Hematopoietic multipotent progenitor cell treated with erythropoietin and hydrocortisone succinate and interleukin-3 and kit ligand, for 4 days (in vitro differentiated cells): ENCODE measurements at places on chromosomes 6 and 20.

- no peak for DNase-seq
These were observed 35.6 kb downstream of the BRPF3 start for GRCh38 chr6:36232172-36232571.

DNA sequence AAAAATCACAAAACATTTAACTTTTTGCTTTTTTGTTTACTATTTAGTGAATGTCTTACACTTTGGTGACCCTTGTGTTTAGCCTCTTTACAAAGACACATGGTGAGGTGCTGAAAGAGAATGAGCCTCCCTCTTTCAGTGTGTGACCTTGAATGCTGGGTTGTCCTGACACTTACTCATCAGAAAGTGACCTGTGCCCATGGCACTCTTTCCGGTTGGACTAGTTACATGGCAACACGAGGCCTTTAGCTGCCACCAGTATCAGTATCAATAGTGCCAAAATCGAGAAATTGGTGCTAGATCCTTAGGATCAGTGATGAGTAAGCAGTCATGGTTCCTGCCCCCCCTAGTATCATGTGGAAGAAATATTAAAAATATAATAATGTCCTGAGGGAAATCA is 1.7 kb upstream of the RPL7L1 start:
- no peak for DNase-seq

DNA sequence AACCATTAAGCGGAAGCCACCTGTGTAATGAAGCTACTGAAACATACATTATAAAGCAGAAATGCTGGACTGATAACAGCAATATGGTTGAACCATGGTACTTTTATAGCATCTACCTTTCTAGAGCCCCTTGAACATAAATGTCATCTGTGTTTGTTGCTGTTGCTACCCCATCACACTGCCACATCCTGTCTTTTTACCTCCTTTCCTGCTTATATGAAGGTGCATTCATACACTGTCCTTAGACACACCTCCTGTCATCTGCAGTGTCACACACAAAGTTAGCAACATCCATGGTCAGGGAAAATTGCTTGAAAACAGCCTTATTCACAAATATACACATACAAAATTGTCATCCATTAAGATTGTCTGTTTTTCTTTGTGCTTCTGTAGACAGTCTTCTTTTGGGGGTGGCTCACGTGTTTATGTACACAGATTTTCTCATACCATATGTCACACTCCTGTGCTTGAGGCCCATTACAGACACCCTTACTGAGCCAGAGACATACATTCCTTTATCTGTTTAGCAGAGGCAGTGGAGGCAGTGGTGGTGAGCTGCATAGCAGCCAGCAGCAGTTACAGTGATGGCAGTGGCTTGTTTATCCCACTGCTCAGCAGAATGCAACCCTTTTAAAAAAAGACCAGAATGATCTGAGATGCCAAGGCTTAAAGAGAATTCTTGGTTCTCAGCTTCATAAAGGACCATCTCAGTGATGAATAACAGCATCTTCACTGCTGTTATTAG is 25.9 kb downstream of the C6orf62 start:
- no peak for DNase-seq

DNA sequence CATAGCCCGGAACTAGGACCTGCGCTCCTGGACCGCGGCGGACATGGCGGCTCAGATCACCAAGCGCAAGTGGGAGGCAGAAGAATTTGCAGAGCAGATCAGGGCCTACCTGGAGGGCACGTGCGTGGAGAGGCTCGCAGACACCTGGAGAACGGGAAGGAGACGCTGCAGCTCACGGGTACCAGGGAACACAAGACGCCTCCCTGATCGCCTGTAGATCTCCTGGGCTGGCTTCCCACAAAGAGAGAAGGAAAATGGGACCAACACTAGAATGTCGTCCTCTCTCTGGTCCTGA is 15.1 kb upstream of the HLA-A start:
- DNase-seq = no peak

DNA sequence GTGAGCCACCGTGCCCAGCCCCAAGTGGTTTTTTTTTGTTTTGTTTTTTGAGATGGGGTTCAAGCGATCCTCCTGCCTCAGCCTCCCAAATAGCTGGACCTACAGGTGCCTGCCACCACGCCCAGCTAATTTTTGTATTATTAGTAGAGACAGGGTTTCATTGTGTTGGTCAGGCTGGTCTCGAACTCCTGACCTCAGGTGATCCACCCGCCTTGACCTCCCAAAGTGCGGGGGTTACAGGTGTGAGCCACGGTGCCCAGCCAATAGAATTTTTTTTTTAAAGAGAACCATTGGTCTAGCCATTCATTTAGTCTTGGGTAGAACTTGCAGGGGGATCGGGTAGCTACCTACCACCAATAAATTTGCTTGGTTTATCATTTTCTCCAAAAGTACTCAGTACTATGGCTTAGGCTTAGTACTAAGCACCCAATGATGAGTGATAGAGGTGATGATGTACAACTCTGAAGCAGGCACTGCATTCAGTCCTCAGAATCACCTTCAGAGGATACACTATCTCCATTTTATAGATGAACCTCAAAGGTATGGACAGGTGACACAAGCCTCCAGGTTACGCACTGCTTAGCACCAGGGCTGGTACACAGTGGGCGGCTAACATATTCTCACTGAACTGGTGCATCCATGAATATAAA is 12.9 kb upstream of the C20orf203 start:
- DNase-seq = no peak

GRCh38 chr20:49969946-49970345 is 12.8 kb upstream of the SNAI1 start:
- no peak for DNase-seq

DNA sequence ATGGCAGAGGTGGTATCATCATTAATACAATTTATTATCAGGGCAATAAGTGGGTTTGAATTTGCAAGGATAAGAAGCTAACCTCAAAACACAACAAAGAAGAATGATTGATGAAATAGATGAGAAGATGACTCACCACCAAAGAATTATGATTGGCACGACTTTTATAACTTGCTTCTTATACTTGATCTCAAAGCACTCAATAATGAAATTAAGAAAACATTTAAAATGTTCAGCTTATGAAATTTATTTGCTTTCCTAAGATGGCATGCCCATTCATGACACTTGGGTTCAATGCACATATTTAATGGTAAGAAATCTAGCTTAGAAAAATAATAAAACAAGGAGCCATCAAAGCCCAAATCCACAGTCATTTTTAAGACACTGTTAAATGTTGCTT is 477.5 kb downstream of the GJA1 start:
- DNase-seq = no peak

DNA sequence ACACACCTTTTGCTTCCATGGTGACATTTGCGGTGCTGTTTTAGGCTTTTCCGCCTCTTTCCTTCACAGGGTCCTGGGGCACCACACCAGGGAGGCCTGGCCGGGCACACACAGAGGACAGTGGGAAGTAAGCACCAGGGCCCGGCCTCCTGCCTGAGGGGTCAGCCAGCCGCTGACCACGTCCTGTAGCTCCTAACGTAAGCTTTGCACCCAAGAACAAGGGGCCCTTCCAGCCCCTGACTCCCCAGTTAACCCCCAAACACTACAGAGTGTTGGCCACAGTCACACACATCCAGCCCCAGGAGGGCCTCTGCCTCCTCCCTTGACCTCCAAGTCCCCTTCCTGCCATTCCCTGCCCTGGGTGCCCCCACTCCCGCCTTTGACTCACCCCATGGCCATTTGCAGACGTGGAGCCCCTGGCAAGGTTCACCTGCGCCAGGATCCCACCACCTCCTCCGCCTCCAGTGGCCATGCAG is 54.7 kb downstream of the YTHDF1 start:
- no peak for DNase-seq

- DNase-seq = no peak
These were observed 10.2 kb upstream of the KIF16B start for GRCh38 chr20:16583474-16583873.

GRCh38 chr6:155881826-155882526 is 426.3 kb upstream of the NOX3 start:
- DNase-seq = no peak

DNA sequence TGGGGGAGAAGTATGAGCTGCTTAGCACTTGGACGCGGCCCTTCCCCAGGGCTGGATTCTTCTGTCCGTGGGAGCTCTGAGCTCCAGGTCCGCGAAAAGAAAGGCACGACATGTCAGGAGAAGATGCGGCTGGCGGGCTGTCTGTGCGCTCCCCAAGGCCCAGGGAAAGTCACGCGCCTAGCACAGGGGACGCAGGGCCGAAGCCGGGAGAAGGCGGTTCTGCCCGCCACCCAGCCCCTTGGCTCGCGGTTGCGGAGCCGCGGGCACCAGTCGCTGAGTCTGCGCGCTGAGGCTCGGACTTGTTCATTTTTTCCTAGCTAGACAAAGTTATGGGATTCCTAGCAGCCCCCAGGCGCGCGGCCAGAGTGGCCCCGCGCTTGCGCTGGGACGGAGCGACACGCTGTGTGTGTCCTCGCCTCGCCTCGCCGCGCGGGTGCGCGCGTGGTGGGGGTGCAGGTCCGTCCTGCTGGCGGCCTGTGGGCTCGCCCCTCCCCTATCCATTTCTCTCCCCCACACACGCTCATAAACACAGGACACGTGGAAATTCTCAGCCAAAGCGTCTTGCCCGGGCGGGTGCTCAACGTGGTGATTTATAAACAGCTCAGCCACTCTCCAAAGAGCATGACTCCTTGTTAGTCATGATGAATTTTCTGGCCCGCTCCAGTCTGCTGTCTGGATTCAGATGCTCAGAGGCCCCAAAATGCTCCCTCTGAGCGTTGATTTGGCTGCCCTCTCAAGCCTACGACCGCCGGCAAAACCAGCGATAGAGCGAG is 1.9 kb upstream of the POU3F2 start:
- DNase-seq = no peak

- DNase-seq = no peak
These were observed 11.0 kb downstream of the OTOR start for GRCh38 chr20:16759181-16759563.

- no peak for DNase-seq
These were observed 117.8 kb upstream of the F13A1 start for GRCh38 chr6:6438286-6438685.

- no peak for DNase-seq
These were observed 161.1 kb upstream of the DTNBP1 start for GRCh38 chr6:15823838-15824414.

DNA sequence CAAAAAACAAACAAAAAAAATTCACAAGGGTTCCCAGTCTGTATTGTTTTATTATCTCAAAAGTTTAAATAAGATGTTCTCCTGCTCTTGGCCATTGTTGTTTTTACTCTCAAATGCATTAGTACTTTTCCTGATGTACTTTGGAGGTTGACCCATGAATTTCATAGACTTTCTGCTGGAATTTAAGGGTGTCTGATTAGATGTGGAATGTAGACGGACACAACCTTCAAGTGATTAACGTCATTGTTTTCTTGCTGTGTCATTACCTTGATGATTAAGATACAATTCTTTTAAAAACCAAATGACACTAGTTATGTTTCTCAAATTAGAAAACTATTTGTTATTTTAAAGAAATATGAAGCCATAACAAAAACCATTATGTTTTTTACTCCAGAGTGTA is 421.4 kb upstream of the RUNX2 start:
- DNase-seq = no peak

GRCh38 chr6:36837686-36838085 is 1.6 kb downstream of the CPNE5 start:
- DNase-seq = no peak

GRCh38 chr6:15336900-15337560 is 91.2 kb downstream of the JARID2 start:
- peak; percentile 71 for DNase-seq

DNA sequence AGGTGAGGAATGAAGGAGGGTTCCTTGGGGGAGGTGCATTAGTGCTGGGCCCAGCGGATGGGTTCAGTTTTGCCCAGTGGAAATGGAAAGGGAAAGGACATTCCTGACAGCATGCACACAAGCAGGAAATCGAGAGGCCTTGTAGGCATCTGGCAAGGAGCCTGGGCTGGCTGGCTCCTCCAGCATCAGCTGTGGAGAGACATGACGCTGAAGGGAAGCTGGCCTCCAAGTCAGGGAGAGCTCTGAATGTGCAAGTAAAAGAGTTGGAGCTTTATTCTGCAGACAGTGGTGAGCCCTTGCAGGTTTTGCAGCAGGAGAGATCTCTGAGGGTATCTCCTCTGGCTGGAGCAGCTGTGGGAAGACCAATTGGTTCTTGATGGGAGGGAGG is 154.3 kb downstream of the MRPL14 start:
- DNase-seq = no peak

GRCh38 chr6:64930681-64931080 is 776.3 kb downstream of the EYS start:
- DNase-seq = no peak

DNA sequence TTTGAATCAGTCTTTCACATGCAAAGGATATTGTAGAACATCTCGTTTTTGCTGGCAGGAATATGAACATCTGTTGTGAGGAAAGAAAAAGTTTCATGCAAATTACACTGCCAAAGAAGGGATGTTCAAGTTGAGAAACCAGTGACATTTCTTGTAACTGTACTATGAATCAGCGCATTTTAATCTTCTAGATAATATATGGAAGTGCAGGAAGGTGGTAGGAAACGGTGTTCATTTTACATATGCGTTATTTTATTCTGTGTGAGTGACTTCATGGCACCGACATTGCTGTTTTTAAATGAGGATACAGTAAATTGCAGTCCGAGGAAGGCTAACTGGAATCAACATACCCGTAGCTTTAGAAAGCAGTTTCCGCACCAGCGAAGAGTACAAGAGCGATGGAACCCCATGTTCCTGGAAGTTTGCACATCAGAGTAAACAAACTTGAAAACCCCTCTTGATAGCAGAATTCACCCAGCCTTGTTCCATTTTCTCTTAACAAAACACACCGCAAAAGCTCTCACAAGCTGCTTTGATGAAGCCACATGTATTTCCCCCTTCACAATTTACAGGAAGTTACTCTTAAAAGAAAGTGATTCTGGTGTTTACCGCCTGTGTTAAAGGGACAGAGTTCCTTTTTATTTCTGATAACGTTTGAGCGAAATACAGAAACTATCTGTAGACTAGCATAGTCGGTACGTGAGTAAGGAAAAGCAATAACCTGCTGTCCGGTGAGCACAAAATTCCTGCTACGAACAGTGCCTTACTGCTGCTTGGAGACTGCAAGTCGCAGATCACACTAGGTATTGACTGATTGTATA is 11.5 kb downstream of the PRDM1 start:
- DNase-seq = peak; percentile 82

DNA sequence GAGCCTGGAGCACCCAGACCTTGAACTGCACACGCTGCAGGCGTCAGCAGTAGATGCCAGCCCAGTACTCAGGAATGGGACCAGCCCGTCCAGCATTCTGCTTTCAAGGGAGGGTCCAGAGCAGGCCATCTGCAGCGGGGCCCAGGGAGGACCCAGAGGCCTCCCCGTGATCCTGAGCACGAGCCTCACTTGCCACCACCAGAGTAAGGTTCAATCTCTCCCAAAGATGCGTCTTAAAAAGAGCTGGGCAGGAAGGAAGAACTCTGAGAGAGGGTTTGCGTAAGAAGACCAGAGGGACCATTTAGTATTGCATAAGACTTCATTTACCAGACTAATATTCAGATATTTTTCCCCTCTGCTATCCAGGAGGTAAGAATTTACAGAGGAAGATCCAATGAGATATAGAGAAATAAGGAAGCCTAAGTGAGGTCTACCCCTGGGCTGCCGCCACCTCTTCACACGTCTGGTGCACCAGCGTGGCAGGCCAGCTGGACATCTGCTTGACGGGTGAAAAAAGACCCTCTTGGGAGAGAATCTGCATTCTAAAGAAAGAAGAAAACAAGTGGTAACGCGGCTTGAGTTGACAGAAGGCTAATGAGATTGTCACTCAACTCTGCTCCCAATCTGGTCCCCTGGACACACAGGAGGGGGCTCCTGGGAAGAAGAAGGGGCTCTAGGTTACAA is 107.3 kb downstream of the PRND start:
- DNase-seq = peak; percentile 41
